GM23338 (cell line): ENCODE measurements at places on chromosomes 12 and 14.

GRCh38 chr12:27498149-27498548 lies 25.9 kb upstream of the PPFIBP1 start:
- no peak for DNase-seq
- H3K27ac ChIP-seq: no peak overlapping the region
- no peaks in the 10 kb centered on the region for H3K4me1 ChIP-seq
- H3K4me3 ChIP-seq: no peak overlapping the region
- H3K36me3 ChIP-seq: no peaks in the 10 kb centered on the region

DNA sequence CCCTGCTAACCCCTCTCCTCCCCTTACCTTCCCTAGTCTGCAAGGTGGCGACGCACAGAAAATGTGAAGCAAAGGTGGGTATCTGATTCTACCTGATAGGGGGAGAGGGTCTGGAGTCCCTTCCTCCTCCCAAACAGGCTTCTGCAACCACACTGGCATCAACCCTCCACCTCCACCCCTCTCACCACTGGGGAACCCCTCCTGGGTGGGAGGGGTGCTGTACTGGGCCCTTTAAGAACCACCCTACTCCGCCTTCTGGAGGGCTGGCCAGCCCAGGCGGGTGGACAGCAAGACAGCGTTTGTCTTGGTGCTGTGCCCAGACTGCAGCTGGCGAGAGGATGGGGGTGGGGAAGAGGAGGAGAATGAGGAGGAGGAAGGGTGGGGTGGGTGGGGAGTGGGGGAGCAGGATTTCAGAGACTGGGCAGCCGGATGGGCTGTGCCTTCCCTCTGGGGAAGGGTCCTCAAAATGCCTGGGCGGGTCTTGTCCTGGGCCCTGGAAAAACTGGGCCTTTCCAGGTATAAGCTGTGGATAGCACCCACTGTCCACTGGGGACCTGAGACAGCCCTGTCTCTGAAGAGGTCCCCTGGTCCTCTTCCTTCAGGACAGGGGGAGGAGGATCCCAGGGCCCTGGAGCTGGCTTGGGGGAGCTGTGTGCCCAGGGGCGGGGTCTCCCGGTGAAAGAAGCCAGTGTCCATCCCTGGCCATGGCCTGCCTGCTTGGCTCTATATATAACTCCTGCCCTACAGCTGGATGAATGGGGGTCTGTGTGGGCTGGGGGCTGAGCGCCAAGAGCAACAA lies 2.8 kb downstream of the TNS2 start:
- no peak overlapping the region for H3K4me3 ChIP-seq
- peaks cover 9% of the 10 kb centered on the region; the same call in 1 of the 2 replicates for H3K27me3 ChIP-seq
- no peak for DNase-seq
- no peaks in the 10 kb centered on the region for H3K36me3 ChIP-seq

GRCh38 chr12:18146363-18146762 lies 56.4 kb upstream of the RERGL start:
- H3K36me3 ChIP-seq: no peaks in the 10 kb centered on the region
- no peaks in the 10 kb centered on the region for H3K4me1 ChIP-seq
- H3K27ac ChIP-seq: no peak overlapping the region
- no peaks in the 10 kb centered on the region for H3K27me3 ChIP-seq
- DNase-seq: no peak

- H3K36me3 ChIP-seq: peaks cover 9% of the 10 kb centered on the region
- H3K4me1 ChIP-seq: peaks cover 18% of the 10 kb centered on the region
- H3K27me3 ChIP-seq: no peaks in the 10 kb centered on the region
- peak overlapping the region; percentile 100 for H3K27ac ChIP-seq
Measured at GRCh38 chr14:91509083-91509877, 830 bp downstream of the PPP4R3A start.

- DNase-seq: no peak
- H3K4me3 ChIP-seq: no peak overlapping the region
Measured at GRCh38 chr14:53882684-53883083, 73.9 kb downstream of the BMP4 start.

- no peaks in the 10 kb centered on the region for H3K27me3 ChIP-seq
- no peak overlapping the region for H3K4me3 ChIP-seq
- no peak overlapping the region for H3K27ac ChIP-seq
- no peaks in the 10 kb centered on the region for H3K36me3 ChIP-seq
- no peaks in the 10 kb centered on the region for H3K4me1 ChIP-seq
Measured at GRCh38 chr14:101469382-101470247, 91.7 kb upstream of the DIO3 start.

- no peak overlapping the region for H3K27ac ChIP-seq
- DNase-seq: no peak
- H3K4me3 ChIP-seq: no peak overlapping the region
- no peaks in the 10 kb centered on the region for H3K27me3 ChIP-seq
- no peaks in the 10 kb centered on the region for H3K4me1 ChIP-seq
- no peaks in the 10 kb centered on the region for H3K36me3 ChIP-seq
Measured at GRCh38 chr14:63326840-63327239, 8.1 kb upstream of the GPHB5 start.

DNA sequence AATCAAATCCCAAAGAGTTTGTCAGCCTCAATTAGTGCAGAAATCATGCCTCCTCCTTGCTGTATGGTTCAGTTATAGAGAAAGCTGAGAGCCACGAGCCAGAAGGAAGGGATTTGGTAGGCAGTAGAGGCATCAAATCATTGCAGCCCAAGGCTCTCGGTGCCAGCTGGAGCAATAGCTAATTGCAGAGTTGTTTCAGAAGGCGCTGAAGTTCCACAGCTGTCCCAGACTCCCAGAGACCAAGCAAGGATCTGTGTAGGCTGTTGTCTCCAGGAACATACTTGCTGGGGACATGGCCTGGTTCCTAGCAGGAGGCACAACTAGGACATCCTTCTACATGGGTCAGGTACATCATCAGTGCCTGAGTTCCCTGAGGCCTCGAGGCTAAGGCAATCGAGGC lies 80.4 kb upstream of the WSCD2 start:
- no peaks in the 10 kb centered on the region for H3K4me1 ChIP-seq
- no peak overlapping the region for H3K4me3 ChIP-seq
- no peak for DNase-seq
- H3K36me3 ChIP-seq: no peaks in the 10 kb centered on the region
- H3K27ac ChIP-seq: no peak overlapping the region

DNA sequence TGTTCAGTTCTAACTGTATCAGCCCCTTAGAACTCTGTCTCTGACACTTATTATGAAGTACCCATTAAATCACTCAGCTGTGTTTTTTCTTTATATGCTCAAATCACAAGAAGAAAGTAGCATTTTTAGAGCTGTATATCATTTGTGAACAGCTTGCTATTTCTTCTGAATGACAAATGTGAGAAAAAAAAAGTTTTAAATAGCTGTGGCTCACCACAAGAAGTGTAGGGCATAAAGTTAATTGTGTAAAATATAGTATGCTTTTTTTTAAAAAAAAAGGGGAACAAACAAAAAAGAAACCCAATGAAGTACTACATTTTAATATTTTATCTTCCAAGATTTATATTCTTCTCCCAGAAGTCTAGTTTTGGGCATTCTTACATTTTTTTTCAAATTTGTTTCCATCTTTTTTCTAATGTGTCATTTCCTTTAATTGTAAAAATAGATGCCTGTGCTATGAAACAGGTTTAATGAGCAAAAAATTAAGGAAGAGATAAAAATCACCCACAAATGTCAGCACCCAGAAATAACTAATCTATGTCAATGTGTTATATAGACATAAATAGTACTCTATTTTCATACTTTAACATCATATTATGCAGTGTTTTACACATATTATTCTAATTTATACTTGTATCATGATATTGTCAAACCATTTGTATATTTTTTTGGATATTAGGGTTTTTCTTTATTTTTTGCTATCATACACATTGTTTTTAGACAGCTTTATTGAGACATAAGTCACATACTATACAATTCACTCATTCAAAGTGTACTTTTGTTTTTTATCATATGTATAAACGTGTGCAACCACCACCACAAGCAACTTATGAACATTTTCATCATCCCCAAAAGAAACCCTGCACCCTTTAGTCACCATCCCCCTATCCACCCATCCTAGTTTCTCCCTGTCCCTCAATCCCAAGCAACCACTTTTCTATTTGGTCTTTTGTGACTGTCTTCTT lies 22.4 kb upstream of the LRRK2 start:
- no peak overlapping the region for H3K27ac ChIP-seq
- no peak for DNase-seq
- H3K36me3 ChIP-seq: no peaks in the 10 kb centered on the region
- no peak overlapping the region for H3K4me3 ChIP-seq

DNA sequence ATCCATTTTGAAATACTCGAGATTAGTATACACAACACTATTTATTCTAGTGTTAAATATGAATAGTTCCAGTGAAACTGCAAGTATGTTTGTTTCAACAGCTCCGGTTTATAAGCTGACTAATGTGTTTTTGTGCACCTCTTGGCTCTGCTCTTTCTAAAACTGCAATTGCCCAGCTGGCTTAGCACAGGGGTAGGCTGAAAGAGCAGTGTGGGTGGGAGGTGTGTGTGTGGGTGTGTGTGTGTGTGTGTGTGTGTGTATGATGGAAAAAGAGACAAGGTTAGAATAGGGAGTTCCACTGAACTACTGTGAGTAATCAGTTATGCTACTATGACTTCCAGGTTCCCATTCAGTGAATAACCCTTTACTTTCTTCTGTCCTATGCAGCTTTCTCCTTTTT lies 37.8 kb upstream of the DDHD1 start:
- no peaks in the 10 kb centered on the region for H3K36me3 ChIP-seq
- H3K27ac ChIP-seq: no peak overlapping the region
- H3K4me1 ChIP-seq: peaks cover 16% of the 10 kb centered on the region
- H3K4me3 ChIP-seq: no peak overlapping the region
- DNase-seq: no peak
- no peaks in the 10 kb centered on the region for H3K27me3 ChIP-seq

DNA sequence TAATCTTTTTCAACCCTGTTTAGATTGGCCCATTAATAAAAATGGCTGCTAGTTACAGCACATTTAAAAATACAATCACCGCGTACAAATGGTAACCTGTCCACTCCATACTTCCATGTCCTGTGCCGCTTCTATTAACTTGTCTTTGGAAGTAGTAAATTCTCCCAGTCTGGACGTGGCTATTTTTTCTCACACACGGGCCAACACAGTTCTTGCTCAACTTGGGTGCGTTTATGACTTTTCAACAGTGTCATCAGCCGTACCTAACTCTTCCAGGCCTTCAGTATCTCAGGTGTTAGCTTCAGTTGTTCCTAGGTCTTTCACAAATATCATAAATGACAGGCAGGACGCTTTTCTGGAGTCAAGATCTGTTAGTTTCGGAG lies 475 bp upstream of the PCNX1 start:
- no peaks in the 10 kb centered on the region for H3K36me3 ChIP-seq
- peak overlapping the region; percentile 63 for H3K4me3 ChIP-seq
- DNase-seq: no peak
- no peak overlapping the region for H3K27ac ChIP-seq
- H3K27me3 ChIP-seq: no peaks in the 10 kb centered on the region

GRCh38 chr12:11085419-11085818 lies 6.7 kb downstream of the TAS2R43 start:
- H3K36me3 ChIP-seq: no peaks in the 10 kb centered on the region
- no peaks in the 10 kb centered on the region for H3K4me1 ChIP-seq
- no peak for DNase-seq
- H3K27me3 ChIP-seq: no peaks in the 10 kb centered on the region
- H3K4me3 ChIP-seq: no peak overlapping the region
